BJ (cell line): ENCODE measurements at places on chromosomes 1 and 21.

GRCh38 chr1:150221552-150221951 lies 14.4 kb downstream of the ANP32E start:
- DNase-seq = no peak

DNA sequence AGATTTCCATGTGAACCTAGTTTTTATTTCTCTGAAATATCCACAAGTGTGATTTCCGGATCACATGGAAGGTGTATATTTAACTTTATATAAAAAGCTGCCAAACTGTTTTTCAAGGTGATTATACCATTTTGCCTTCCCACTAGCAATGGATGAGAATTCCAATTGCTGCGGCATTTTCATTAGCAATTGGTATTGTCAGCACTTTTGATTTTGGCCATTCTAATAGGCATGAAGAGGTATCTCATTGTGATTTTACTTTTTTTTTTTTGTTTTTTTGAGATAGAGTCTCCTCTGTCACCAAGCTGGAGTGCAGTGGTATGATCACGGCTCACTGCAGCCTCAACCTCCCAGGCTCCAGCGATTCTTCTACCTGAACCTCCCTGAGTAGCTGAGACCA lies 5.0 kb upstream of the CYB5R1 start:
- DNase-seq = no peak

DNA sequence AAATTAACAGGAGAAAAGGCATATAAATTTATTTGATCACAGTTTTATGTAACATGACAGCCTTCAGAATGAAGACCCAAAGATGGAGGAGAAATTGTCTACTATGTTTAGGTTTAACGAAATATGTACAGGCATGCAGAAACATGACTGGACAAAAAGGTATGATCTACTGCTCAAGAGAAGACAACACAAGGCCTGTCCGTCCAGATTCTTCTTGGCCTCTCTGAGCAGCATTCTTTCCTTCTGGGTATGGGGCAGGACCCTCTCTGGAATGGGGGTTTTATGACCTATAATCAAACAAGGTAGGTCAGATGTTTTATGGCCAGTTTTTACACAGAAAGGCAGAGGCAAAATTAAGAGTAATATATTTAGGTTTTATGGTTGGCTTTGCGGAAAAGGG lies 13.5 kb upstream of the SYNJ1 start:
- no peak for DNase-seq

DNA sequence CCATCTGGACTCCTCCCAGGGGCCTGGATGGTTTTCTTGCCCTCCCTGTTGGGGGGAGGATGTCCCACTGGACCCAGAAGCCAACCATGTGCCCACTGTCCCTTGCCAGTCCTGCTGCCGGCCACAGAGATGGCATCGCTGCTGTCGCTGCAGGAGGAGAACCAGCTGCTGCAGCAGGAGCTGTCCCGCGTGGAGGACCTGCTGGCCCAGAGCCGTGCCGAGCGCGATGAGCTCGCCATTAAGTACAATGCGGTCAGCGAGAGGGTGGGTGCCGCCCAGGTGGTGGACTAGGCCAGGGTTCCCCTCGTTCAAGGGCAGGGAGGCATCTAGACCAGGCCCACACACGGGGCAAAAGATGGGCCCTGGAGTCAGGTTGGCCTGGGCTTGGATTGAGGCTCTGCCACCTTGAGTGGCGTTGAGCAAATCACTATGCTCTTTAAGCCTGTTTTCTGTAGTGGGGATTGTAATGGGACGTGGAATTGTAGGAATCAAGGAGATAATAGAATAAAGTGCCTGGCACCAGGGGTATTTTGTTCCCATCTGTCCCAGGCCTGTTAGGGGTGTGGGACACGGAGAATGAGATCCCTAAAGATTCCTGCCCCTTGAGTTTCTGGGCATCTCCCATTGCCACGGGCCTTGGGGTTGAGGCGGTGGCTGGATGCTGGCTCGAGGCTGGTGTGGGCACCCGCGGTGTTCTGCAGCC lies 2.6 kb downstream of the CROCC start:
- no peak for DNase-seq

DNA sequence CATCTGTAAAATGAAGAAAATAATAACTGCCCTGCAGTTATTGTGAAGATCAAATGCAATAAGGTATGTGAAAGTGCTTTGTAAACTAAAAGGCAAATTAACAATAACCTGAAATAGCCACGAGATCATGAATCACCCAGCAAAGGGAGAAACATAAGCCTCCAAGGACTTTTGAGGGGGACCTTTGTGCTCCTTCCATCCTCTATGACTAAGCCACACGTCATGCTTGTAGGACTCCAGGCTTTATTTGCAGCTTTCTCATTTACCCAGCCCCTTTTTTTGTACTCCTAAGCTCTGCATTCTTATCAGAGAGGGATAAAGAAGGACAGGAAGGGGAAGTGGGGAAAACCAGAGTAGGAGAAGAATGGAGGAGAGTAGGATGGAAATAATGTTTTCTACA lies 115.1 kb downstream of the PROX1 start:
- peak; percentile 24 for DNase-seq
